ENCODE measurements at places on chromosomes 11 and 22.

GRCh38 chr11:31856248-31856647 is 45.1 kb upstream of the PAX6 start:
- DNase-seq: no peak

- DNase-seq: no peak
Observed at GRCh38 chr22:28955817-28956216, 72.4 kb downstream of the ZNRF3 start.

- no peak for DNase-seq
Observed at GRCh38 chr11:125463590-125464269, 32.3 kb downstream of the FEZ1 start.

GRCh38 chr11:88297863-88298262 is 39.7 kb downstream of the CTSC start:
- DNase-seq: no peak

DNA sequence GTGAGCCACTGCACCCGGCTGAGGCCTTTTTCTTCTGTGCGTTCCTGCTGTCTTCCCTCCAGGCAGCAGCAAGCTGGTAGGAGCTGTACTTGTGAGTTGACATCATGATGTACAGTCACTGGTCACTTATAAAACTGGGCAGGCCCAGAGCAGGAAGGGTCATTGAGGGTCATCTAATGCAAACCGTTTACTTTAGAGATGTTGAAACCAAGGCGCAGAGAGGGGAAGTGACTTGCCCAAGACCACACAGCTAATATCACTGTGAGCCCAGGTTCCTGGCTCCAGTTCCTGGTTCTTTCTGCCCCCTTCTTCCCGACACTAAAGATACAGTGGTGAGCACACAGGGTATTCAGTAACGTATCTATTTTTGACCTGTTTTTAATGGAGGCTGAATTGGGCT is 27.3 kb downstream of the PTPRJ start:
- no peak for DNase-seq

DNA sequence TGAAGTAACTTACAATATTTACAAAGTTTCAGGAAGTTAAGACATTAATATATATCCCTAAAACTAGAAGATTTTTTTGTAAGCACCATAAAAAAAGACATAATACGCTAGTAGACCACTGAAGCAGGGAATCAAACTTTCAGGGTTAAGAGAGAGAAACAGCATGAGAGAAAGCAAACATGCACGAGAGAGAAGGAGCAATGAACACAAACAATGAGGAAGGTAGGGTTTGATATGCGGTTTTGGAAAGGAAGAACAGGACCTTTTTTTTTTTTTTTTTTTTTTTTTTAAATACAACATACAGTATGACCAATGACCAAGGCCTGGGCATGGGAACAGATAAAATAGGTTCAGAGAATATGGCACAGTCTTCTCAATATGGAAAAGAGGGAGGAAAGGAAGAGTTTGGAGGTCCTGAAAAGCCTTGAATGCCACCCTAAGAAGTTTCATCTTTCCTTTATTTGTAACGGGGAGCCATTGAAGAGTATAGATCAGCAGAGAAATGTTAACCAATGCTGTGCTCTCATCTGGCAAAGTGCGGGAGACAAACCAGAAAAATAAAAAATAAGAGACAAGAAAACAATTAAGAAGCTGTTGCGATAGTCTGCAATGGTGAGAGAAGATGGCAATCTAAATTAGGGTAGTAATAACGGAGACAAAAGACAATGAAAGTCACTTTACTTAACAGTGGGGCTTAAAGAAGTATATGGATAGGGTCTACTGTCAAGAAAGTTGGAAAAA is 101.0 kb downstream of the USP35 start:
- no peak for DNase-seq

GRCh38 chr11:30049214-30049613 is 32.4 kb upstream of the KCNA4 start:
- no peak for DNase-seq

GRCh38 chr11:57191311-57192219 is 9.8 kb downstream of the LRRC55 start:
- no peak for DNase-seq

- DNase-seq: no peak
Observed at GRCh38 chr11:30435488-30435887, 112.6 kb downstream of the ARL14EP start.

GRCh38 chr11:28108958-28109357 is 770 bp downstream of the METTL15 start:
- no peak for DNase-seq

All from HAP-1 (cell line).